NCI-H460 (cell line): ENCODE measurements at places on chromosomes 12 and 14. TPM values are rescaled to one million over a fixed set of nuclear protein-coding genes. Genes with fewer than 3 reads are reported as not detected.

The SPTSSA gene
- 22.9 and 30.6 TPM in 2 replicates for total RNA-seq

The PPM1A gene
- 38.7 and 43.8 TPM in 2 replicates for total RNA-seq

The NANOG gene
- not detected in 2 replicates for total RNA-seq

The HRK gene
- 0.25 and 0.52 TPM in 2 replicates for total RNA-seq

The NDUFB1 gene
- 411 and 423 TPM in 2 replicates for total RNA-seq

The PLEKHG3 gene
- 16.4 and 20.6 TPM in 2 replicates for total RNA-seq

The TAS2R9 gene
- total RNA-seq, result not detected in 2 replicates

The LRRC10 gene
- total RNA-seq, result not detected in 2 replicates

The LRP1-AS gene
- not detected in 2 replicates for total RNA-seq

The ABCB9 gene
- 2.7 and 3.9 TPM in 2 replicates for total RNA-seq

The OTOGL gene
- 2.9 and 3.4 TPM in 2 replicates for total RNA-seq

The SLC2A14 gene
- not detected in 2 replicates for total RNA-seq

The IL31 gene
- total RNA-seq, result not detected in 2 replicates

The CPNE6 gene
- total RNA-seq, result not detected in 2 replicates

The BCL2L14 gene
- total RNA-seq, result not detected in 2 replicates

The GPR135 gene
- total RNA-seq, result 6.7 and 9.1 TPM in 2 replicates

The BHLHE41 gene
- 0.98 and 2.7 TPM in 2 replicates for total RNA-seq

The TAS2R19 gene
- total RNA-seq, result 1.8 and 1.9 TPM in 2 replicates
